ENCODE measurements at places on chromosomes 5 and 9.

DNA sequence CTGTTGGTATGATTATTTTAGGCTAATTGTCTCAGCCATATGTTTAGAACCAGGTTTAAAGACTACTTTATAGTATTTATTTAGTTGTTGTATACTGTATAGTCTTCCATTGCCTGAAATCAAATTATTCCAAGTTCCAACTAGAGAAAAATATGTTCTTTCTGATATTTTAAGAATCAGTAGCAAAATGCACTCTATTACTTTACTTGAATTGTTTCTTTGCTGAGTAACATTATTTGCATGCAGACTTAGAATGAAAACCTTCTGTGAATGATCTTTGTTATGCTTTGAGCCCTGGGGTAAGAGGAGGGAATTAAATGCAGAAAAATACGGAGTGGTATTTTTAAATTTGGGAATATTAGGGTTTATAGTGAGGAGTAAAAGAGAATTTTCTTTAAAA, 47.9 kb downstream of the MEGF10 start:
- no peak for DNase-seq

DNA sequence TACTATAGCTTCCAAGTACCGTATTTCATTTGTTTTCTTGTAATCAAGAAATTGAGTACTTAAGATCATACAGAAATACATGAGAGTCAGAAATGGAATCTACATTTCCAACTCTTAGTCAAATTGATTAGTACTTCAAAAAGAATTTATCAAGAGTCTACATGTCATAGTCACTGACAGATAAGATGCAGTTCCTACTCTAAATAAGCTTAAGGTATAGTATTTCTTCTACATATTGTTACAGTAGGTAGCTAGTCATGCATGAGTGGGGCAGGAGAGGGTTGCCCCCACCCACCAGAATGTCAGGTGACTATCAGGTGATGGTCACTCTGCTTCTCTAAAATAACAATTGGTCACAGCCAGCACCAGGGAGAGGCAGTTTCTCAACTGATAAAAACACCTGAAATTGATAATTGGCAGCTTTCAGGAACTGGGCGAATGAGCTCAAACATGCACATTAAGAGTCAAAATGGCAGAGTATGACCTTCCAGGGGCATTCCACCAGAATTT, 2.9 kb downstream of the BAAT start:
- DNase-seq, result no peak

GRCh38 chr5:34722183-34722582, 66.1 kb downstream of the RAI14 start:
- no peak for DNase-seq

GRCh38 chr5:1380910-1381309, 36.0 kb upstream of the CLPTM1L start:
- DNase-seq, result no peak

- no peak for DNase-seq
Observed at GRCh38 chr5:118548761-118549720, 439.3 kb downstream of the DTWD2 start.

GRCh38 chr9:127721391-127721821, 5.5 kb downstream of the TTC16 start:
- DNase-seq, result no peak

Data from cerebellar nuclear complex (tissue), 1 donor.